ENCODE measurements at places on chromosomes 12 and 14. TPM values are rescaled to one million over a fixed set of nuclear protein-coding genes. Genes with fewer than 3 reads are reported as not detected.

DNA sequence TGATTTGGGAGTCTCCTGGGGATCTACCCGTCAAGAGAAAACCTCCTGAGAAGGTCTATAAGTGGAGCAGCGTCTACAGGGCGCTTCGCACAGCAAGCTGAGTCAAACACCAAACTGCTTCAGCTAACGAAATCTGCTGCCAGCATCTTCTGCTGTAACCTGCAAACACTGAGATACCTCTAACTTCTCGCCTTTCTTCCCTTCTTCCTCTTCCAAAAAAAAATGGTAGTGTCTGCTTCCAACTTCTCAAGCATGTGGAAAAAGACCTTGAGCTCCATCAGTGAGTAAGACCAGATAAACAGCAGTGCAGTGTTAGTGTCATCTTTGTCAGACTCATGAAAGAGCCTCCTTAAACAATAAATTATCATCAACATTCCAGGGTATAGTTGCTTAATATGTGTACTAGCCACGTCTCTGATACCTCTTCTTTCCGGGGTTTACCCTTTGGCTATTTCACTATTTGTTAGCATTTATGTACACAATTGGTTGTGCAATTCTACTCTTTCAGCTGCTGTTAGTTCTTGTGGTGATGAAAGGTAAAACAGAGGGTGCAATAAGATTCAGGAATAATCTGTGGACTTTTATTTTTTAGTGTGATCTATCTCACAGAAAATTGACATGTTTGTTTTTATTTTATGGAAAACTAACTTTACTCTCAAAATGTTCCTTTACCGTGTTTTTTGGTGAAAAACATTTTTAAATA lies 81.6 kb downstream of the LLPH start:
- no peak for DNase-seq

DNA sequence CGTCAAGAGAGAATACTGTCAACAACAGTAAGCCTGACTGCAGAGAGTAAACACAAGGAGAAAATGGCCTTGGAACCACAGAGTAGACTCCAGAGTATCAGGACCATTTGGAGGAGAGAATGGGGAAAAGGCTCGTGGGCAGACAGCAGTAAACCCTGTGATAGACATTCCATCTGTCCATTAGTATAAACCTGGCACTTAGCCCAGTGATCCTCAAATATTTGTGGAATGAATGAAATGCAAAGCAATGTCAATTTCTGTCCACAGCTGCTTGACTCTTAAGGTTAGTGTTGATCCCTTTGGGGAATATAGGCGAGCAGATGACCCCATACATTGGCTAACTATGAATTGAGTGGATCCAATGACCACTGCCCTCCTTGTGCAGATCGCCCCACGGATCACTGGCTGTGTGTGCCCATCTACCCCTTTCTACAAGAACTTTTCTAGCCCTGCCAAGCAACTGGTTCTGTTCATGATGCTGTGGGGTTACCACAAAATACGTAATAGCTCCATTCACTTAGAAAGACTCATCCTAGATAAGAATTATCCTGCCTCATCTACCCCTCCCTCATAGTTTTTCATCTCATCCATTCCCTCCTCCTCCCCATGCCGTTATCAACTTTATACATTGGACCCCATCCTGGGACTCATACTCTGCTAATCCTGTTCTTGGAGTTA lies 846.8 kb downstream of the NRXN3 start:
- DNase-seq = no peak

- no peak for DNase-seq
These were observed 72.0 kb downstream of the NIN start for GRCh38 chr14:50758945-50759344.

- DNase-seq = no peak
These were observed 9.9 kb upstream of the DIABLO start for GRCh38 chr12:122235741-122236140.

DNA sequence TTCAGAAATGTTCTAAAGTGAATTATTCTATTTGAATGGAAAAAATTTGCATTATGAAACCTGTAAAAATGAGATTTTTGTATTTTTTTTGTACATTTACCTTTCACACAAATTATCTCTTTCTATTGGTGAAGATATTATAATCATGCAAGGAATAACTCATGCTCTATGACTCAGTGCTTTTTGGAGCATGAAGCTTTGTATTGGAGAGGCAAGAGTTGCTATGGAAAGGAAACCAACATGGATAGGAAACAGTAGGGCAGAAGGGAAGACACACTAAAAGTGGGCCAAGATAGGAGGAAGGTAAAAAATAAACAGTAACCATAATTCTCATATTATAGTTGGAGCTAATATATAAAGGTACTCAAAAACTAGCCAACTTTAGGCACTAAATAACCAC lies 79.0 kb downstream of the PLCZ1 start:
- DNase-seq = no peak

DNA sequence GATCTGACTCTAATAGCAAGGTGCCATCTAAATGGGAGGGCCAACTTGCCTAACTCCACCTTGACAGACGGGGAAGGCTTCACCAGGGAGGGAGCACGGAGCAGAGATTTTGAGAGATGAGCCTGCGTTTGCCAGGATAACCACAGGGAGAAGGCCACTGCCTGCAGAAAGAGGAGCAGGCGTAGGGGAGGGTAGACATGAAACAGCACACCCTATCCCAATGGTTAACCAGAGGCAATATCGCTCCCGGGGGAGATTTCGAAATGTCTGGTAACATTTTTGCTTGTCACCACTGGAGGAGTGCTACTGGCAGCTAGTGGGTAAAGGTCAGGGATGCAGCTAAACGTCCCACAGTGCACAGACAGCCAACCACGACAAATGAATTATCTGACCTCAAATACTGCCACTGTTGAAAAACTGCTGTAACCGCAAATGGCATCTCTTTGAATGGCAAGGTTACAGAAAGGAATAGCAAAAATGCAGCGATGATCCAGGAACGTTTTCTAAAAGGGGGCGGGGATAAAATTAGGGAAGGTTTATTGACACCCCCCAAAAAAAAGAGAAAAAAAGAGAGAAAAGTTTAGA lies 126.0 kb upstream of the ATF7IP start:
- peak; percentile 51 for DNase-seq

DNA sequence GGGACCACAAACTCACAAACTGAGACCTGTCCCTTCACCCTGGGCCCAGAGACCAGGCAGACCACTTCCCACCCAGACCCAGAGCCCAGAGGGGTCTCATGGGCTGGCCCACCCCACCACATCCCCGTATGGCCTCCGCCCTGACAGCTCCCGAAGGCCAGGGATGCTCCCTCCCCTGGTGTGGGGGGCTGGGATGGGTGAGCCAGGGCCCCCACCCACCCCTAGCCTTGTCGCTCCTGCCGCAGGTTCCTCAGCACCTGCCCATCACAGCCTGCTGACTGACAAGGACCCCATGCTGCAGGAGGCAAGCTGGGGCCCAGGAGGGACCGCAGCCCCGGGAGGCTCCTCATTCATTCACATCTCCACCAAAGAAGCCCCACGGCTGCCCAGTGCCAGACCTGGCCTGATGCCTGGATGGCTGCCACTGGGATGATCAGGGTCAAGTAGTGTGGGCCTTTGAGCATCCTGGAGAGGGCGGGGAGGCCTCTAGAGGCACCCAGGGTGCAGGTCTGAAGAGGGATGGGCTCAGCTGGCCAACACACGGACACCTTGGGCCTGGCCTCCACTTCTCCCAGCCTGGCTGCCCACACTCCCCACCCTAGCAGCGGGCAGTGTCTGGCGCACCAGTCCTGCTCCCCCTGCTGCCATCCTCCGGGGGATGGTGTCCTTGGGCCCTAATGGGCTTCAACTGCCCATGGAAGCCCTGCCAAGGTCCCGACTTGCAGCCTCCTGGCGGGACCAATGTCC lies 24.7 kb upstream of the GPR132 start:
- no peak for DNase-seq

DNA sequence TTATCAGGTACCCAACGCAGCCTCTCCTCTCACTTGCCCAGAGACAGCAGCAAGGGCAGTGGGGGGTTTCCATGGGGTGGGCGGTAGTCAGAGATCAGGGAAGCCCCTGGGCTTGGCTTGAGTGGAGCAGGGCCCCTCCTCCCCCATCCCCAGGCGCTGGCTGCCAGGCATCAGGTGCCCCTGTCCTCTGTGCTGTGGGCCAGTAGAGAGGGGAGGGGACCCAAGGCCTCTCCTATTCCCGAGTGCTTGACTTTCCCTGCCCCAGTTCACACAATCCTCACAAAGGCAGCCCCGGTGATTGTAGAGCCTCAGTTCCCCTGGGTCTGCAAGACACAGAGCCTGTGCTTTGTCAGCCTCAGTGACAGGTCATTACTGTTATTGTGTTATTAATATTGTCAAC lies 57.7 kb downstream of the MVK start:
- DNase-seq = no peak

DNA sequence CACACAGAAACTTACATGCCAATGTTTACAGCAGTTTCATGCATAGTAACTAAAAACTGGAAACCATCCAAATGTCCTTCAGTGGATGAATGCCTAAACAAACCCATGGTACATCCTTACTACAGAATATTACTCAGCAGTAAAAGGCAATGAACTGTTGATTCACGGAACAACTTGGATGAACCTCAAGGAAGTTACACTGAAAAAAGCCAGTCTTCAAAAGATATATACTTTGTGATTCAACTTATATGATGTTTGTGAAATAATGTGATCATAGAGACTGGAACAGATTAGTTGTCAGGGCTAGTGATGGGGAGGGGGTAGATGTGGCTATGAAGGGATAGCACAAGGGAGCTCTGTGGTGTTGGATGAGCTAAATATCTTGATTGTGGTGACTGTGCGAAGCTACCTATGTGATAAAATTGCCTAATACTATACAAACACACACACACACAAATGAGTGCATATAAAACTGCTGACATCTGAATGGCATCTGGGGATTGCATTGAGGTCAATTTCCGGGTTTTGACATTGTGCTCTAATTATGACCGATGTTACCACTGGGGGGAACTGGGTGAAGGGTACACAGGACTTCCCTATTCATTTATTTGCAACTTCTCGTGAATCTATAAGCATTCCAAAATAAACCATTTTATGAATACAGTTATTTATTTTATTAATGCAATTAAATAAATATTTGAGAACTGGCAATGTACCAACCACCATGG lies 94.3 kb downstream of the RIN3 start:
- DNase-seq = no peak

DNA sequence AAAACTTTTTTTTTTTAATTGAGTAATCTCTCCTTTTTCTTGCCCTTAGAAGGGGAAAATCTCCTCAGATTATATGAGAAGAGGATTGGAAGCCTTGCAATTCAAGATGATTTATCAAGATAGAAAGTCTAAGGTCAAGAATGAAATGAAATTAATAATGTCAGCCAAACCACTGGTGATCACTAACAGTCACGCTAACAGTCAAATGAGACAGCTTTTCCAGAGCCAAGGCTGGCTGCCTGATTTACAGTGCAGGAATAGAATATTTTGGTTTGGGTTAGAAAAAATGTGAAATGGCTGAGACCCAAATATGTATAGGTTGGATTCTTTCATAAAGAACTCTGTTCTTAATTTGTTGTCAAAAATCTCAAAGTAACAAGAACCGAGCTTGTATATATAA lies 204.3 kb downstream of the PPM1H start:
- DNase-seq = no peak

DNA sequence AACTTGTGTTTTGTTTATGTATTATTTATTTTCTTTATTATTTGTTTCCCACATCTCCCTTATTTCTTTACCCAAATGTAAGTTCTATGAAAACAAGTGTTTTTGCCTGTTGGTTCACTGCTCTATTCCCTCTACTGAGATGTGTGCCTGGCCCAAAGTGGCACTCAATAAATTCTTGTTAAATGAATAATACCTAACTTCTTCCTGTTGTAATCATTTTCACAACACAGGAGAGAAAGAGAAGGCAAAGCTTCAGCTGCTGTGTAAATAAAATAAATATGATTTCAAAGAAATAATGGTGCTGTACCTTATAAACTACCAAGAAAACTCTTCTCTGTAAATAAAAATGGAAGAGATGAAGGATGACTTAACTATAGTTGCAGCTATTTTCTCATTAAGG lies 116.2 kb downstream of the TRHDE start:
- no peak for DNase-seq

DNA sequence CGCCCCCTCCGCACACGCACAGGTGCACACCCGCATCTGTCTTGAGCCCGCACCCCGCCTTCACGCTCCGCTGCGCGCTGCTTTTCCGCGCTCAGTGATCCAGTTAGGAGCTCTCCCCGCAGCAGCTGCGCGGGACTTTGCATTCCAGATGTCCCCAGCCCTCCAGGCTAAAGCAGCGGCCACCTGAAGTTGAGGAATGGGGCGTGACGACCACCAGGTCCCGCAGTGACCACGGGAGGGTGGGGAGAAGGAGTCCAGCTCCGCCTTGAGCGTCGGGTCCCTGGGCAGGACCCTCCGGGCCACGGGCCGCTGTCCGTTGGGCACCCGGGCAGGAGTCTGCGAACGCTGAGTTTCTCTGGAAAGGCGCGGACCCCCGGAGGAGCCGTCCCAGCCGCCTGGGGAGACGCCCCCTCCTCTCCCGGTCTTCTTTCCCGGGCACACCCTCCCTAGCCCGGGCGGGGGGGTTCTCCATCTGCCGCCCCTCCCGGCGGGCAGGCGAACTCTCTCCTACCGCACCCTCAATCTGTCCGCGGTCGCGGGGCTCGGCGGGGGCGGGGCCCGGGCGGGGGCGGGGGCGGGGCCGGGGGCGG lies 334 bp upstream of the TMEM132C start:
- no peak for DNase-seq

The ACSM4 gene
- not detected for total RNA-seq

The SLC2A14 gene
- total RNA-seq = 18.6 TPM

The AQP2 gene
- not detected for total RNA-seq

The SLC5A8 gene
- not detected for total RNA-seq
